Fibroblast of villous mesenchyme (primary cell): ENCODE measurements at places on chromosomes 5 and 9. TPM values are rescaled to one million over a fixed set of nuclear protein-coding genes. Genes with fewer than 3 reads are reported as not detected.
A peak's percentile ranks its signal among the peaks of the same experiment; 100 is the strongest.

CTXN3 gene
- total RNA-seq, result not detected in 2 replicates

DNA sequence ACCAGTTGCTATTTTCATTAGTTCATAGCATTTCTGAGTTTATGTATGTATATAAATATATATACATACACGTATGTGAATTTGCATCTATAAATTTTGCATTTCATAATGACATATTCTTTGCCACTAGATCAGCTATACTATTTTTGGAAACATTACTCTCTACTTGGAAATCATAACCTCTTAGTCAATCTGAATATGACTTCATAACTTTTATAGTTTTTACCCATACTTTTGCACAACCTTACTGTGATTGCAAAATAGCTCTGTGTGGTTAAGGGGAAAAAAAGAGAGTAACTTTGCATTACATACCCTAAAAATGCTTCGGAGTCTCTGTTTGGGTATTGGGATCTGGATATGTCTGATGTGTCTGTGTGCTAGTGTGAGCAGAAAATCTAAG, 44.9 kb upstream of the ADAMTSL1 start:
- DNase-seq, result peak; percentile 87

DNA sequence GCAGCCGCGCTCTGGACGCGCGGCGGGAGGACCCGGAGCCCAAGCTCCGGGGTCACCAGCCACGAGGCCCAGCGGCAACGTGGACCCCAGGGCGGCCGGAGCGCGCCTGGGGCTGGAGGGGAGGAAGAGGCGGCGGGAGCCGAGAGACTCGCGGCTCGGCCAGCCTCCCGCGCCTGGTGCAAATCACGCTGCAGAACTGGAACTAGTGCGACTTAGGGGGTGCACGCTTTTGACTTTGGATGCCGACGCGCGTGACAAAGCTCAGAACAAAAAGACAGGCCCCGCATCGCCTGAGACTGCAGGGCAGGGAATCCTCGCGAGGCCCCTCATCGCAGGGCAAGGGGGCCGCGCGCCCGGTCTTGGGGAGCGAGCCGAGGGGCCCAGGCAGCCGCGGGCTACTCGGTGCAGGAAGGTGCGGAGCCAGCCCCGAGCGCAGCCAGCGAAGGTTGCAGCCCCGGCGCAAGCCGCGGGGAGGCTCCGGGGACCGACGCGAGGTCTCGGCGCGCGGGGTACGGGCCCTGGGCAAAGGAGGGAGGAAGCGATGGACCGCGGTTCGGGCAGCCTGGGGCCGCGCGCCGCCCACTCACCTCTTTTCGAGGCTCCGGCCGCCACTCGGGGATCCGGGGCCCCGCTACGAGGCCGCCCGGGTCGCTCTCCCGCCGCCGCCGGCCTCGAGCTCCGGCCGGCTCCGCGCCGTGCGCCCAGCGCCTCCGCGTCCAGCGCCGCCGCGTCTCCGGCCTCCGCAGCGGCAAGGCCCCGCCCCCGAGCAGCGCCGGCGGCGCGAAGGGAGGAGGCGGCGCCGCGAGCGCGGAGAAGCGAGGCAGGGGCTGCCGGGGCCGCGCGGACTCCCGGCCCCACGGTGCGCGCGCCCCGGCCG, at the start of gene GOLM1:
TSS of gene GOLM1 (minus strand) at position 735 of the 877 bp plus-strand sequence. CDS start 20,238 bp downstream, outside the sequence.
- DNase-seq, result peak; percentile 64

DNA sequence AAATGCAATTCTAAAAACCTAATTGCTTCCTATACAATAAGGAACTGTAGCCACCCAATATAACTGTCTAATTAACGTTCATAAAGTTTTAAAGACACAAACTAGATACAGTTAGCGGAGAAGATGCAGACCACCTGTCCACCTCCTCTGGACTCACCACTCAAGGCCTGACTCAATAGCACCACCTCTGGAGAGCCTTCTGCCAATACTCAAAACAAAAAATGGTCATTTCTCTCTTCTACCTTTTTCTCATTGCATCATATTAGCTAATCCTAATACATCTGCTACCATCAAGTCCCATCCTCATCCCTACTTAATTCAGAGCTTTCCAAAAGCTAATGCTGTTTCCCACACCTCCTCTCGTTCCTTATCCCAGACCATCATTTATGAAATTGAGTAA, 159.9 kb downstream of the MLLT3 start:
- DNase-seq, result no peak

FGD3 gene
- total RNA-seq, result under 0.01 TPM in 1 of 2 replicates, not detected in the other

SLC34A3 gene
- under 0.01 TPM in 1 of 2 replicates, not detected in the other for total RNA-seq

- DNase-seq, result peak; percentile 22
Observed at GRCh38 chr9:100725371-100725770, 147.5 kb downstream of the CAVIN4 start.

- DNase-seq, result peak; percentile 8
Observed at GRCh38 chr5:17440766-17441165, 57.3 kb upstream of the TAF11L2 start.

DPP7 gene
- 41.5 and 44.8 TPM in 2 replicates for total RNA-seq

SPINK6 gene
- not detected in 2 replicates for total RNA-seq

FRMPD1 gene
- total RNA-seq, result under 0.01 TPM in 1 of 2 replicates, not detected in the other

SPATA31C1 gene
- not detected in 2 replicates for total RNA-seq

DNA sequence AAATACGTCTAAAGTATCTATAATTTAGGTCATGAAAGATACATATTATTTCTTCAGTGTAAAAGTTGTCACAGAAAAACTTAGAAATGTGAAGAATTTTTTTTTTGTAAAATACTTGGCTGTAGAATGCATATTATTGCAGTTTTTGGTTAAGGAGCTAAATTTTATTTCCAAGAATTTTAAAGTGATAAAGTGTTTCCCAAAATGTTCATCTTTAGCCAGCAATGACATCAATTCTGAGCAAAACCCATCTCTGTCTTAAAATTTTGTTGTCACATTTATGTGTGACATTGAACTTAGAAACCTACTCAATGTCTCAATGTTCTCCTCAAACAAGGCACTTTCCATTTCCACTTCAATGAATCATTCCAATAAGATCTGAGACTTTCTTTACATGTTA, 47.8 kb upstream of the RPS23 start:
- no peak for DNase-seq

GRCh38 chr5:15474143-15474719, 25.7 kb upstream of the FBXL7 start:
- no peak for DNase-seq

DNA sequence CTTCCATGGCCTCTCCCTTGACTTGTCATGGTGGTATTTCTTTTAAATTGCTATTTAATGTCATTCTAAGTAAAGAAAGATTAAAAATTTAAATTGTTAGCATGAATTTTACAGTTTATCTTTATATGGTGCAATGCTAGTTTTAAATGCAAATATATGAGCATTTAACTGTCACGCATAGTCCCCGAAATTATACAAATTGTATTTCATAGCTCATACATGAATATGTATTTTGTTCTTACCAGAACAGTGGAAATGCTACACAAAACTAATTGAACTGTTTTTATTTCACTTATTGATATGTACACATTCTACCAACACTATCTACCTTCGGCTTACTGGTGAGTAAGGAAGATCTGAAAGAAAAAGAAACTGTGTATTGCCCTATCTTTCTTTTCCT, 125.8 kb downstream of the CARTPT start:
- no peak for DNase-seq

DNA sequence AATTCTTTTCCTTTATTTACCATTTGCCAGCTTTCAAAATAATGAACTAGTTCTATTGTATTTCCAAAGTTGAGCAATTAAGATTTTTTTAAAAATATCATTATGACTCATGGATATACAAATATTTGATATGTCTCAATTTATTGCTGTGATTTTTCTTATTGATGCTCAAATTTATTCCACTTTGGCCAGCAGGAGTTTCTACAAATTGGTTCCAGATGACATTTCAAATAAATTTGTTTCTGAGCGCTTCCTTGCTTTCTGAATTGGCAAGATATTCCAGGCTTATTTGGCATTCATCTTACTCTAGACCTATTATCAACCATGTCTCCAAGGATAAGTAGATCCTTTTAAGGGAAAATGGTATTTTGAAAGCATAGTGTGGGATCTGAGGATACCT, 58.5 kb upstream of the TJP2 start:
- DNase-seq, result peak; percentile 19

DNA sequence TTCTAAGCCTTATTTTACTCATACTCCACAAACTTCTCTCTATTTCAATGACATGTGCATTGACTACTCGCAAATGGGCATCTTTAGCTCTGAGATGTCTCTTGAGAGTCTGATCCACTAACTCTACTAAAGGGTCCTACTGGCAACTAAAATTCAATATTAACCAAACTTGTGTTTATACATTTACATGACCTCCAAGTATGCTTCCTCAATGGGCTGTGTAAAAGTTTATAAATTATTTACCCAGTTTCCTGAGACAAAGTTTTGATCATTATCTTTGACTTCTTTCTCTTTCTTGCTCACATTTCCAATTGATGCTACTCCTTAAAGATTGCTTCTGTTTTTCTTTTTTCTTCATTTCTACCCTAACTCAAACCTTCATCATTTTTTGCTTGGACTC, 510.1 kb upstream of the DAB2 start:
- no peak for DNase-seq

- no peak for DNase-seq
Observed at GRCh38 chr9:78525986-78526560, 229.1 kb downstream of the PSAT1 start.

DNA sequence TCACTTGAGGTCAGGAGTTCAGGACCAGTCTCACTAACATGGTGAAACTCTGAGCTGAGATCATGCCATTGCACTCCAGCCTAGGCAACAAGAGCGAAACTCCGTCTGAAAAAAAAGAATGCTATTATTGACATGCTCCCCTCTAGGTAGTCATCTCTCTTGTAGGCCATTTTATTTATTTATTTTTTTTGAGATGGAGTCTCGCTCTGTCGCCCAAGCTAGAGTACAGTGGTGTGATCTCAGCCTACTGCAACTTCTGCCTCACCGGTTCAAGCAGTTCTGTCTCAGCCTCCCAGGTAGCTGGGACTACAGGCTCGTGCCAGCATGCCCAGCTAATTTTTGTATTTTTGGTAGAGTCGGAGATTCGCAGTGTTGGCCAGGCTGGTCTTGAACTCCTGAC, 20.6 kb upstream of the NIM1K start:
- DNase-seq, result no peak

TTC33 gene
- 12.2 and 18.6 TPM in 2 replicates for total RNA-seq

DNA sequence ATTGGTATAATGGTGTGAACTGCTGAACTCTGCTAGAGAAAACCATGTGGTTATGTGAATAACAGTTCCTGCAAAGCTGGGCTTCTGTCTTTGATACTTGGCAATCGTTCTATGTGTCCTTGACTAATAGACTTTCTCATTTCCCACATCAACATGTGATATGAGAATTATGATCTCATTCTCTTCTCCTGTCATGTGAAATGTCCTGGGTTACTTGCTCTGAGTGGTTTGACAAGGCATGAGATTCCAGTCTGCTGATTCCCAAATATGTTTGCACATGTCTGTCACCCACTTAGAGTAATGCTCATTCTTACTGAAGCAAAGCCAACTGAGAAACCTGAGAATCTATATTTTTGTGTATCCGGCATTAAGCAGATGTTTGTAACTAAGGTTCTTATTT, 141.2 kb downstream of the PARP8 start:
- DNase-seq, result no peak

DNA sequence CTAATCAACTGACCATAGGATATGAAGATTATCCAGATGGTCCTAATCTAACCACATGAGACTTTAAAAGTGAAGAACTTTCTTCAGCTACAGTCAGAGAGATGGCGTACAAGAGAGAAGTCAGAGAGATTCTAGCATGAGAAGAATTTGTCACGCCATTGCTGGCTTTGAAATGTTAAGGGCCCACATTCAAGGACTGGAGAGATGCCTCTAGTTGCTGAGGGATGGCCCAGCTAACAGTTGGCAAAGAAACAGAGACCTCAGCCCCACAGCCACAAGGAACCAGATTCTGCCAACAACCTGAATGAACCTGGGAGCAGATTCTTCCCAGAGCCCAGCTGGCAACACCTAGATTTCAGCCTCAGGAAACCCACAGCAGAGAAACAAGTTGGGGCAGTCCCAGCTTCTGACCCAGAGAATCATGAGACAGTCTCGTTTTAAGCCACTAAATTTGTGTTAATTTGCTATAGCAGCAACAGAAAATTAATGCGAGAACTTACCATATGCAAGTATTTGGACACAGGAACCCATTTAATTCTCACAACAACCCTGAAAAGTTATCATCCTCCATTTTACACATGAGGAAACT, 132.0 kb downstream of the MLLT3 start:
- no peak for DNase-seq

- DNase-seq, result no peak
Observed at GRCh38 chr5:10885026-10885425, 124.0 kb upstream of the DAP start.

C9orf152 gene
- not detected in 2 replicates for total RNA-seq

- DNase-seq, result no peak
Observed at GRCh38 chr5:94313696-94314095, 304.7 kb downstream of the KIAA0825 start.

DNA sequence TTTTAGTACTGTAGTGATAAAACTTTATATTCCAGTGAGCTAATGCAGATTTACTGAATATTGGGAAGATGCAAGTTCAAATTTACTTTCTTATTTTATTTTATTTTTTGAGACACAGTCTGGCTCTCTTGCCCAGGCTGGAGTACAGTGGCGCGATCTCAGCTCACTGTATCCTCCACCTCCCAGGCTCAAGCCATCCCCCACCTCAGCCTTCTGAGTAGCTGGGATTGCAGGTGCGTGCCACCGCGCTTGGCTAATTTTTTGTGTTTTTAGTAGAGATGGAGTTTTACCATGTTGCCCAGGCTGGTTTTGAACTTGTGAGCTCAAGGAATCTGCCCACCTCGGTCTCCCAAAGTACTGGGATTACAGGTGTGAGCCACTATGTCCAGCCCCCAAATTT, 9.9 kb downstream of the PHAX start:
- DNase-seq, result no peak

DOCK8 gene
- 0.32 and 2.6 TPM in 2 replicates for total RNA-seq

ARHGEF37 gene
- 0.43 and 0.64 TPM in 2 replicates for total RNA-seq

DNA sequence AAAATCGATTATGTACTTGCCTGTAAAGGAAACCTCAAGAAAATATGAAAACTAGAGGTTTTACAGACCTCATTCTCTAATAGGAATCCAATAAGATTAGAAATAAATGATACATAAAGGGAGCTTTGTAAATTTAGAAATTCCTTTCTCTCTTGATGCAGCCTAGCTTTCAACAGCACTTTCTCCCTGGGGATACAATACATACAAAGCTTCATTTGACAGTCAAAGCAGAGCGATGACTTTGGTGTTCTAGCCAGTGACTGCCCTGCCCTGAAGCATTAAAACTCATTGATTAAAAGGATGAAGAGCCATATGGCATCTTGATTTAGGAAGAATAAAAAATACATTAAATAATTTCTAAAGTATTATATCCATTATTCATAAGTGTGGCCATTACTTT, 46.3 kb upstream of the GLIS3 start:
- no peak for DNase-seq

AGXT2 gene
- total RNA-seq, result under 0.01 TPM in 1 of 2 replicates, not detected in the other

TRIM7 gene
- 2.2 and 2.3 TPM in 2 replicates for total RNA-seq

NR6A1 gene
- under 0.01 and 0.32 TPM in 2 replicates for total RNA-seq

IL9 gene
- not detected in 2 replicates for total RNA-seq

LCN9 gene
- not detected in 2 replicates for total RNA-seq

DNA sequence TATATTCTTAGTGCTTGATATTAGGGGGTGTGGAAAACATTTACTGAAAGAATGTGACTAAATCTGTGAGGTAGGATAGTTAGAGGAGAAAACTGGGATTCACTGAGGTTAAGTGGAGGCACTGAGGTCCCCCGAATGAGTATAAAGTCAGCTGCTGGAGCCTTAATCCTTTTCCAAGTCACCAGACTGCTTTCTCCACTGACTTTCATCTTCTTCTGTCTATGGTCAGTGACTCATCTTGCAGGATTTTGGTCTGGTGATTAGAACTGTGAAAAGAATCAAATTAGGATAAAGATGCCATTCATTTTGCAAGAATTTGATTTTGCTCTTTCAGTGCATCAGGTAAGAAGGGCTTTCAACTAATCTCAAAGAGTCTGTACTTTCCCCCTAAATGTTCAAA, 89.3 kb upstream of the ALDH1A1 start:
- DNase-seq, result peak; percentile 50

BHMT gene
- under 0.01 and 0.86 TPM in 2 replicates for total RNA-seq

- peak; percentile 96 for DNase-seq
Observed at GRCh38 chr5:124824637-124825158, 78.3 kb upstream of the ZNF608 start.
